ENCODE measurements at places on chromosomes 2 and 18.

- DNase-seq: no peak
Measured at GRCh38 chr2:10387033-10387432, 61.1 kb downstream of the ODC1 start.

- DNase-seq: no peak
Measured at GRCh38 chr2:132429941-132430573, 13.5 kb downstream of the GPR39 start.

DNA sequence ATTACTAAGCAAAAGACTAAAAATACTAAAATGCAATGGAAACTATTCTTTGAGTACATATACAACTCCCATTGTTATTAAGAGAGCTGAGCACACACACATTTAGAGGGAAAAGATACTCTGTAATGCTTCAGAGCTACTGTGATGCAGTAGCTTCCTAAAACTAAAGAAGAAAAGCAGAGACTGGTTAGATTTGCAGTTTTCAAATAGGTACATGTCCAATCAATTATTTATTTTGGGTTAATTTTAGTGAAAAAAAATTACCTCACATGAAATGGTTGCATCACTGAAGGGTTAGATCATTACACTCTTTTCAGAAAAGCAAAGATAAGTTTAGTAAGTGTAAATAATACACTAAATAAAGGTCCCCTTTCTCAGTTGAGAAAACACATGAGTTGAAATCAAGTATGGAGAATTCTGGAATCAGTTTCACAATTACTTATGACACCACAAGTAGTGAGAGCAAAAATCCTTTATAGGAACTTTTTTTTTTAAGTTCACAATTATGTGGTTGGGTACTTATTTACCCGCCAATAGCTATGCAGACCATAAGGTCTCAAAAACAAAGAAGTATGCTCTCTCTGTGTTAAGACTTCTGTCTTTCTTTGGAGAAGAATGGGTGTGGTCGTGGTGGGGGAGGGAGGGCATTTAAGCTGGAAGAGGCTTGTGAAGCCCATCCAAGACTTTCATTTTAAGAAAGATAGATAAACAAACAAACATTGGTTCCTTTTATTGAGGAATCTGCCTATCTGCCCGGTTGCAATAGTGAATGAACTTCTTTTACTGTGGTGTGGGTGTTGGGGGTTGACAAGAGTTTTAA is 25.3 kb upstream of the SERTAD2 start:
- DNase-seq: peak; percentile 25

- DNase-seq: no peak
Measured at GRCh38 chr2:234198976-234199375, 148.5 kb downstream of the SPP2 start.

GRCh38 chr2:70240599-70240998 is 7.8 kb downstream of the TIA1 start:
- no peak for DNase-seq

GRCh38 chr2:158984604-158985135 is 16.2 kb downstream of the TANC1 start:
- DNase-seq: no peak

GRCh38 chr2:232480201-232481190 is 7.1 kb downstream of the ECEL1 start:
- no peak for DNase-seq

GRCh38 chr2:46439582-46439981 is 39.8 kb upstream of the TMEM247 start:
- no peak for DNase-seq

- DNase-seq: no peak
Measured at GRCh38 chr2:163185160-163185559, 346.6 kb upstream of the KCNH7 start.

DNA sequence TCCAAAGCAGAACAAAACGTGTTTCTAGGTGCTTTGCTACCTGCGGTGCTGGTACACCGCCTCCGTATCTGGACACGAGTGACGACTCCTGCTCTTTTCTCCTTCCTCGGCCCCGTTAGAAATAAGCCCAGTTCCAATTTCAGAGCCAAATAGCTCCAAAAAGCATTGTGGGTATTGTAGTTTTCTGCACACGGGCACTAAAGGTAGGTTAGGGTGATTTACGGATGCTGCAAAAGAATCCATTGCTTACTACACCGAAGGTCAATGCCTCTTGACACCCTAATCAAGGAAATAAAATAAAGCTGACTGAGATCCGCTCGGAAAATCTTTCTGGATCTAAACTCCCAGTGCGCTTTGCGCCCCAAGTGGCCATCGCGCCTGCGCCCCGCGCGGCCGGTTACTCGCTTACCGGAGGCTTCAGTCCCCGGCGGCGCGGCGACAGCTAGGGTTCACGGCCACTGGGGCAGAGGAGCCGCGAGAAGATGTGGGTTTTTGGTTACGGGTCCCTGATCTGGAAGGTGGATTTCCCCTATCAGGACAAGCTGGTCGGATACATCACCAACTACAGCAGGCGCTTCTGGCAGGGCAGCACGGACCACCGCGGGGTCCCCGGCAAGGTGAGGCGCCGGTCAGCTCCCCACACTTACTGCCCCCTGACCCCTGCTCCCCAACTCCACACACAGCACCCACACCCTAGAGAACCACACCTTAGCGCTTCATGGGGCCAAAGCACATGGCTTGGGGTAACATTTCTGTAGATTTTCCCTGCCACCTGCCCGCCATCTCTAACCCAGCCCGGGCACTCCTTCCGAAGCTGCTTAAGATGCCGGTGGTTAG is at the start of gene CHAC2:
TSS of gene CHAC2 (plus strand) at position 400 of the 837 bp plus-strand sequence. CDS start at position 483, 83 bp downstream.
- DNase-seq: peak; percentile 86

DNA sequence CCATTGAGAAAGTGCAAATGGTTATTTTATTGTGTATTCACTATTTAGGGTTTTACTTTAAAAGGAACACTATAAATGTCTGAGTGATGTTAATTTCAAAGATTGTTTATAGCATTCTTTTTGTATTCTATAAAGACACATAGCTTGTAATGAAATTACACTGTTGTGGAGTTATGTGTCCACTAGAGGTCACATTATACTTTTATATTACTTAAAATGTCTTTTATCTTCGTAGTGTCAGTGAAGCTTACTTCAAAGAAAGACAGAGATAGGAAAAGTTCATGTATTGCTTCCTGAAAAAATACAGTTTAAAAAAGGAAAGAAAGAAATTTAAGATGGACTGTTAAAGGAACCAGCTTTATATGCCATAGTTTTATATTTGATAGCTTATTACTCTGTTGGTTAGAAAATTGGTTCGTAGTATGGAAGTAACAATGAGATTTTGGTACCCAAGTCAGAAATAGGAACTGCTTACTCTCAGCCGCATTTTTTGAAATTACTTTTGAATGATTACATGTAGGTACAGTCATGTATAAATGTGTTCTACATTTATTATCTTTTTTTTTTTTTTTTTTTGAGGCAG is 20.5 kb downstream of the APLF start:
- peak; percentile 51 for DNase-seq

GRCh38 chr18:2901423-2901985 is 54.7 kb downstream of the EMILIN2 start:
- no peak for DNase-seq

DNA sequence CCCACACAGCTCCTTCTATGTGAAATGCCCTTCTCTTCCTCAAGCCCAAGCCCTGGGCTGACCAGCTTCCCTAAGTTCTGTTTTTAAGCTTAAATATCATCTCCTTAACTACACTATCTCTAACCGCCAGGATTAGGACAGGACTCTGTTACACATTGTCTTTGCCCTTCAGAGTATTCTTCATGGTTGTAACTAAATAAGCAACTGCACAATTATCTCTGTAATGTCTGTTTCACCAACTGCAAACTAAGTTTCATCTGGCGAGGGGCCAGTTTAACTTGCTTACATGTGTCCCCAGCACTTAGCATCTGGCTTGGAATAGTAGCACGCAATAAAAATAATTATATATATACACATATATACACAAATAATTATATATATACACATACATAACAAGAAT is 1.1 kb upstream of the ERMN start:
- peak; percentile 56 for DNase-seq

DNA sequence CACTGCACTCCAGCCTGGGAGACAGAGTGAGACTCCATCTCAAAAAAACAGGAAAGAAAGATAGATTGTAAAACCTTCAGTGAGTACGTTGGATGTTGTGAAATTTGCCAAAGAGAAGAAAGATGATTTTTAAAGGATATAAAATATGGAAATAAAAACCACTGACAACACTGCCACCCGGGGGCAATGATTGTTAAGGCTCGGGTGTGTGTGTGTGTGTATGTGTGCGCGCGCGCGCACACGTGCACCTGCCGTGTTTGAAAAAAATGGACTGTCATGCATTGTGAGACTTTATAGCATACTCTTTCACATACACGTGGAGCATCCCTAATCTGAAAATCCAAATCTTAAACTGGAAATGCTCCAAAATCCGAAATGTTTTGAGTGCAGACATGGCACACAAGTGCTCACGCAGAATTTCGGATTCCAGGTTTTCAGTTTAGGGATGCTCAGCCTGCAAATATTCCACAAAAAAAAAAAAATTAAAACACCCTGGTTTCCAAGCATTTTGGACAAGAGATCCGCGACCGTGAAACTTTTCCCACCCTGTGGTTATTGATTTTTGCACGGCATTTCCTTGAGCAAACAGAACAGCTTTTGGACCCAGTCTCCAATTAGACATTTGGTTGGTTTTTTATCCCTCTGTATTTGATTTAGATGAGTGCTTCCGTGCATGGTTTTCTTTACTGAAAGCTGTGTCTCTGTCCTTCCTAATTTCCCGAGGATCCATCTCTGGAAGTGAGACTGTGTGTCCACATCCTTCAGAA is 269.2 kb downstream of the AGAP1 start:
- no peak for DNase-seq

DNA sequence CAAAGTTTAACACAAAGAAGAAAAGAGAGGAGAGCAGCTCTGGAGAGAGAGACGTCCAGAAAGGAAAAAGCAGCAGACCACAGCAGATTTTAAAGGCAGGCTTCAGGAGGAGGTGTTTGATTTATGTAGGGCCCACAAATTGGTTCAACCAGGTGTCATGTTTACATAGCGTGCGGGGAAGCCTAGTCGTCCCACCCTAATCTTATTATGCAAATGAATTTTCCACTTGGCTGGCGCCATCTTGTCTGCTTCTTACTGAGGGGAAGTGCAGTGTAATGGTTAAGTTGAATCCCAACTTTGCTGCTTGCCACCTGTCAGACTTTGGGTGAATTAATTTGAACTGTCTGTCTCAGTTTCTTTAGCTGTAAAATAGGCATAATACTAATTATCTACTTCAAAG is 282.4 kb upstream of the CYRIA start:
- peak; percentile 38 for DNase-seq

DNA sequence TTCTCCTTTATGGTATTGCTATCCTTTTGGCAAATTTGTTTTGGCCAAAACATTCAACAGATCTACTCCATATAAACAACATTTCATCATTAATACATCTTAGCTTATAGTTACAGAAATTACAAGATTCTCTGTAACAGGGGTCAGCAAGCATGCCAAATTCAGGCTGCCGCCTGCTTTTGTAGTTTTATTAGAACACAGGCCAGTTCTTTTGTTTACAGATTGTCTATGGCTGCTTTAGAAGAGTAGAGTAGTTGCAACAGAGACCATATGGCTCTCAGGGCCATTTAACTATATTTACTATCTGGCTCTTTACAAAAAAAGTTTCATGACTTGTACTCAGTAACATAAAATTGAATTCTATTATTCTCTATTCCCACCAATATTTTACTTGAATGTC is 53.9 kb downstream of the LNPK start:
- DNase-seq: no peak

- peak; percentile 93 for DNase-seq
Measured at GRCh38 chr2:65349863-65350262, 82.5 kb downstream of the SPRED2 start.

DNA sequence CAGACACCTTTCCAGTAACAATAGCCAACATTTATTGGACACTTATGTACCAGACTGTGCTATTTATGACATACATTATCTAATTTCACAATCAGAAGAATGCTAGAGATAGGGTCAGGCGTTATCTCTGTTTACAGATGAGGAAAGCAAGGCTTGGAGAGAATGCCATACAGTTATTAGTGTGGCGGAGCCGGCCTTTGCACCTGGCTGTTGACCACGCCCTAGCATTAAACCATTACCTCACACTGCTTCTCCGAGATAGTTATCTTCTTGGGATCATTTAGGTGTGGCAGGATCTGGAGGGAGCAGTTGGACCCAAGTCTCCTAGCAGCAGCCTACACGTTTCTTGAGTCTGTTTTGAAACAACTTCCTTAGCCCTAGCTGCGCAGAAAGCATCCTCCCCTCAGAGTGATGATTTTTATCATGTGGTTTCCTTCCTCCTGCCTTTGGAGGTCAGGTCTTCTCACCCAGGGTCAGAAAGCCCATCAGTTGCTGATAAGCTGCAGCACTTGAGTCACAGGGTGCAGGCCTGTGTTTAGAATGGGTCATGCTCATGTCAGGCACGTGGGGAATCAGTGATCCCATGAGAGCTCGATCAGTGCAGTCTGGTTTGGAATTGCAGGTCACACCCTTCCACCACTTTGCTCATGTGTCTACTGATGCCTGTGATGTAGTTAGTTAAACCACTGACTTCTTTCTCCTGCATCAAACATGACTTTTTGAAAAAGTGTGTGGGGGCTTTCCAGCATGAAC is 118.2 kb downstream of the SPTBN1 start:
- DNase-seq: no peak

- DNase-seq: no peak
Measured at GRCh38 chr2:8146132-8147005, 535.5 kb upstream of the ID2 start.

DNA sequence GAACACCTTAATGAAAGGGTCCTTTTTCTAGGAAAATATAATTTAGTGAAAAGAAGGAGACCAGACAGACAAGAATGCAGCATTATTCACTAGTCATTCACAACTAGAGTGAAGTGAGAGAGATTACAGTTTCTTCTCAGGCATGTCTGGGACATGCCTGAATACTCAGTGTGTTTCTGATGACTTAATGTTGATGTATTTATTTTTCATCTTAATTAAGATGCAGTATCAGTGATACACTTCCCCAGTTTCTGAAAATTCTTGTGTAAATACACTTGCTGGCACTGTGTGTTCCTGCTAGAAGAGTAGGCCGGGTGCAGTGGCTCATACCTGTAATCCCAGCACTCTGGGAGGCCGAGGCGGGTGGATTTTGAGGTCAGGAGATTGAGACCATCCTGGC is 143.6 kb downstream of the MYO3B start:
- no peak for DNase-seq

- DNase-seq: no peak
Measured at GRCh38 chr2:203949228-203949627, 12.7 kb downstream of the ICOS start.
